Upper lobe of left lung (tissue), 6 donors: ENCODE measurements at places on chromosomes 1 and 21.

GRCh38 chr1:107871259-107871658 lies 93.7 kb downstream of the VAV3 start:
- H3K36me3 ChIP-seq = no peaks in the 10 kb centered on the region
- no peak for DNase-seq
- H3K4me1 ChIP-seq = no peaks in the 10 kb centered on the region
- no peak overlapping the region for H3K4me3 ChIP-seq

GRCh38 chr1:171173069-171173468 lies 12.0 kb upstream of the FMO2 start:
- H3K4me3 ChIP-seq = no peak overlapping the region
- no peak overlapping the region for H3K27ac ChIP-seq
- H3K27me3 ChIP-seq = no peaks in the 10 kb centered on the region
- H3K36me3 ChIP-seq = no peaks in the 10 kb centered on the region
- H3K4me1 ChIP-seq = peaks cover 2% of the 10 kb centered on the region

DNA sequence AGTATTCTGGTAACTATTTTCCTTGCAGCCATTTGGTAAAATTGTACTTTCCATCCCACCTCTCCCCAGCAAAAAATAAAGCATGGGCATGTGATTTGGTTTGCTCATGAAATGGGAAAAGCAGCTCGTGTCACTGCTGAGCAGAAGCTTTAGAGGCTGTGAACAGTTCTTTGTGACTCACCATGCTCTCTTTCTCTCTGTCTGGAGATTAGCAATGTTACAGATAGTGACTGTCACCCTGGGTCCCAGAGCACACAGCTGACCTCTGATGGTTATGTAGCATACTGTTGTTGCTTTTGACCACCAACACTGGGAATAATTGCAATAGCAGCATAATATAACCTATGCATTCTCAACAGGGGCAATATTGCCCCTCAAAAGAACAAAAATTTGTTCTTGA lies 70.6 kb downstream of the RGS2 start:
- no peak overlapping the region for H3K4me3 ChIP-seq
- no peak for DNase-seq
- H3K4me1 ChIP-seq = peaks cover 14% of the 10 kb centered on the region
- no peaks in the 10 kb centered on the region for H3K36me3 ChIP-seq
- H3K27ac ChIP-seq = no peak overlapping the region

- no peaks in the 10 kb centered on the region for H3K27me3 ChIP-seq
- no peaks in the 10 kb centered on the region for H3K36me3 ChIP-seq
- no peak overlapping the region for H3K27ac ChIP-seq
Observed at GRCh38 chr1:44174630-44175029, 33.2 kb upstream of the KLF18 start.

DNA sequence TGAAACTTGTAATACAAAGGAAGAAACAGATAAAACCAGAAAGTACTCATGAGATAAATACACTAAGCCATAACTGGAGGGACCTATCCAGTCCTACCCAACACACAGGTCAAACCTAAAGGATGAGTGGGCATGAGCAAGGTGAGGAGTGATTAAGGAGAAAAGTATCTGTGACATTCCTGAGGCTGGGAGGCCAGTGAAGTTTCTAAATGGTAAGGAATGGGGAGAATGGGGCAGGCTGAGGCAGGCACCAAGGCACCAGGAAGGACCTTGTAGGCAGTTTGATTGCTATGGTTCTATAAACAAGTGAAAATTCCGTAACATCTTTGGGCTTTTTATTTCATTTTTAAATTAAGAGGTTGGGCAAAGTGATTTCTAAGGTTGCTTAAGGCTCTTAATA lies 10.4 kb downstream of the DDX59 start:
- no peak overlapping the region for H3K4me3 ChIP-seq
- no peaks in the 10 kb centered on the region for H3K4me1 ChIP-seq
- no peaks in the 10 kb centered on the region for H3K27me3 ChIP-seq
- no peak overlapping the region for H3K27ac ChIP-seq
- H3K36me3 ChIP-seq = no peaks in the 10 kb centered on the region
- DNase-seq = no peak

DNA sequence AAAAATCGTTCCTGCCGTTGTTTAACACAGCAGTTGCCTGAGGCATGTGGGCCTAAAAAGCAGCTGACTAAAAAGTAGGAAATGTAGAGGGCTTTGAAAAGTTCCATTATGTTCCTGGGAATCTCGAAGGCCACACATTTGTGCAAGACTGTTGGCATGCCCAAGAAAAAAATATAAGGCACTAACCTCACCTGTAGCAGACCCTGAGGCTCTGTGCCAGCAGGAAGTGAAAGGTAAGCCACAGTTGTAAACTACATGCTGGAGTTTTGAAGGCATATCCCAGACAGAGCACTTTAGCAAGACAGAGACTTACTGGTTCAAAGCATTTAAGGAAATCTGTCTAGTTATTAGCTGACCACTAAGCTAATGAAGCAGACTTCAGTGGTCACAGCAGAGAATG lies 52.7 kb downstream of the TRMT1L start:
- no peaks in the 10 kb centered on the region for H3K27me3 ChIP-seq
- H3K27ac ChIP-seq = no peak overlapping the region
- no peaks in the 10 kb centered on the region for H3K4me1 ChIP-seq
- DNase-seq = no peak

DNA sequence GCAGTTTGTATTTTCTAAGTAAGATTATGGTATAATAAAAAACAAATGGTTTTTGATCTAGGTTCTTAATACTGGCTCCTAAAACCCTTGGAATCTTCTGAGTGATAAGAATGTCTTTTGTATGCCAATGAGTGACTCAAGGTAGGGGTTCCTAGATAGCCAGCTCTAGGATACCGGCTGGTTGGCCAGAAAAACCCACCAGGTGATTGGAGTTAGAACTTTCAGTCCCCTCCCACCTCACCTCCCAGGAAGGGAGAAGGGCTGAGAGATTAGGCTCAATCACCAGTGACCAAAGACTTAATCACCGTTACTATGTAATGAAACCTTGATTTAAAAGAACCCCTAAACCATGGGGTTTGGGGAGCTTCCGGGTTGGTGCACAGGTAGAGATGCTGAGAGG lies 8.7 kb upstream of the BRDT start:
- no peak for DNase-seq
- H3K27ac ChIP-seq = no peak overlapping the region
- H3K27me3 ChIP-seq = no peaks in the 10 kb centered on the region

DNA sequence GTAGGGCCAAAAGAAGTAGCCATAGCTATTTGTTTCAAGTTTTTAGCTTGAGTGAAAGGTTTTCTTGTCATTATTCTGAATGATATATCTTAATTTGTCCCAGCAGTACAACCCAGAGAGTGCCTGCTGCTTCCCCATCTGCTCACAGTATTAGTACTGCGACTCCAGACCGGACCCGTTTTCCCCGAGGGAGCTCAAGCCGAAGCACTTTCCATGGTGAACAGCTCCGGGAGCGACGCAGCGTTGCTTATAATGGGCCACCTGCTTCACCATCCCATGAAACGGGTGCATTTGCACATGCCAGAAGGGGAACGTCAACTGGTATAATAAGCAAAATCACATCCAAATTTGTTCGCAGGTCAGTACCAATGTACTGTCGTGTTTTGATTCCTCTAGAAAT lies 37.2 kb upstream of the C1orf115 start:
- no peaks in the 10 kb centered on the region for H3K4me1 ChIP-seq
- no peaks in the 10 kb centered on the region for H3K36me3 ChIP-seq
- no peak for DNase-seq
- no peaks in the 10 kb centered on the region for H3K27me3 ChIP-seq
- H3K27ac ChIP-seq = no peak overlapping the region
- H3K4me3 ChIP-seq = no peak overlapping the region

GRCh38 chr1:173360487-173361063 lies 116.6 kb upstream of the PRDX6 start:
- no peak overlapping the region for H3K27ac ChIP-seq
- no peaks in the 10 kb centered on the region for H3K4me1 ChIP-seq
- H3K4me3 ChIP-seq = no peak overlapping the region
- no peak for DNase-seq
- no peaks in the 10 kb centered on the region for H3K36me3 ChIP-seq

DNA sequence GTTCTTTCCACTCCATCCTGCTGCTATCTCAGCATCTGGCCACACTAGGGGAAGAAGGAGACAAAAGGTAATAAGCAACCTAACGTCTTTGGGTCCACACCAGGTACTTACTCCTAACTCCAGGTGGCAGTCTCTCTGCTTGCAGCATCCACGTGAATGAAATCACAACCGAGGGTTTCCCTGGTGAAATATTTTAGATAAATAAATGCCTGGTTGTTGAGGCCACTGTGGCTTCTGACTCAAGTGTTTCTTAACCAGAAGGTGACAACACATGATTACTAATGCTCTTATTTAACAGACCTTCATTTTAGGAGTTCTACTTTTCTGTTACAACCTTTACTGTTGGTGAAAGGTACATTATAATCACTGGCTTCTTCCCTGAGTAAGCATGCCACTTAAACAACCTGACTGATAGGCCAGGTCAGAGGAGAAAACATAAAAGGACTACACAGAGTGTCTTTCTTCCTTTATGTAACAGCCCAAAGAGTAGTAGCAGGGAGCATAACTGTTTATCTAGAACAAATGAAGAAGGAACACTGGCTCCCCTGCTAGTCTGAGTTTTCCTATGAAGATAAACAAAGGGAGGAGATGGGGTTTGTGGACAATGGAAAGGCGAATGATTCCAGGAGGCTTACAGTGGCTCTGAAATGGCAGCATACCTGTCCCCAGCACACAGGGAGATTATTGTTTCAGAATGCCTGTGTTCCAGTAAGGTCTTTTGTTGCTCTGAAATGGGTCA lies 59.9 kb downstream of the SYT6 start:
- no peaks in the 10 kb centered on the region for H3K27me3 ChIP-seq
- no peak for DNase-seq
- no peaks in the 10 kb centered on the region for H3K36me3 ChIP-seq

DNA sequence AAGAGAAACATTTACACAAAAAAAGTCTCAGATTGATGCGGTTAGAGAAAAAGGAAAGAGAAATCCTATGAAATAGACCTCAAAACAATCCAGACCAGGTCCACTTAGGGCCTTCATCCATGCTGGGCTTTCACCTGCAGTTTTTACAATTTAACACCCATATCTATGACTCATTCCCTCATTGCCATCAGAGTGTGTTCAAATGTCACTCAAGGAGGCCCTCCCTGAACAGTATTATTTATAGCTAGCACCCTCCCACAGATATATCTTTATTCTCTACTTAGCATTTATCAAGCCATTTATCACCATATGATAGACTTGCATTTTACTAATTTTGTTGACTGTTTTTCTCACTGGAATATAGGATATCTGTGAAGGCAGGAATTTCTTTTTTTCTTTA lies 824 bp upstream of the KRTAP21-3 start:
- H3K4me3 ChIP-seq = no peak overlapping the region
- H3K36me3 ChIP-seq = no peaks in the 10 kb centered on the region
- H3K27ac ChIP-seq = no peak overlapping the region
- DNase-seq = no peak
- H3K4me1 ChIP-seq = no peaks in the 10 kb centered on the region

DNA sequence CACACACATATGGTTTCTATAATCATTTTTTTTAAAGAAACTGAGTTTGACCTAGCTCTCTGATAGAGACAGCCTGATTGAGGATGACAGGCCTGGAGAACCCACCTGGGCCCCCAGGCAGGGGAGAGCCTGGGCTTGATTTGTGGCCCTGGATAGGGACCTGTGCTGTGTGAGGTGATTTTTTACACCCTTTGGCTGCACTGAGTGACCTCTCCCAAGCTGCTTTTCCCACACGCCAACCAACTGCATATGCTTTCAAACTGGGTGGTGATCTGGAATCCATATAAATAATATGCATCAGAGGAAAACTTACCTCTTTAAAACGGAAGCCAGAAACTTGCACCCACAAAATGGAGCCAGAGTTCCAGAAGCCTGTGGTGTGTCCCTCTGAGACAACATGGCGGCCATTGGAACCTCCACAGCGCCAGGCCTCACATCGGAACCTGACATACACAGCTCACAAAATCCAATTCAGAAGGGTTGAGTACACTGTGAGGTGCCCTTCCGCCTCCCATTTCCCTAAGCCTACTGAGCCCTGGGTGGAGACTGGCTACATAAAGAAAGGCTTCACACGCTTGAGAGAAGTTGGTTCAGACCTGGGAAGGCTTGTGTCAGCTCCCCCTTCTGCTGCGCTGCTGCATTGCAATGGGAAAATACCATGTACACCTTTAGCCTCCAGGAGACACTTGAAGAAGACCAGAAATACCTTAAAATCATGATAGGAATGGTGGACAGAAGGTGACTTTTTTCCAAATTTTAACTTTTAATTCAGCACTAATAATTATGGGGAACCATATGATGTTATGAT lies 160.7 kb downstream of the HHIPL2 start:
- no peak overlapping the region for H3K4me3 ChIP-seq
- no peaks in the 10 kb centered on the region for H3K27me3 ChIP-seq
- no peak overlapping the region for H3K27ac ChIP-seq
- H3K4me1 ChIP-seq = no peaks in the 10 kb centered on the region
- DNase-seq = no peak
- no peaks in the 10 kb centered on the region for H3K36me3 ChIP-seq

GRCh38 chr1:181013144-181013543 lies 9.5 kb downstream of the STX6 start:
- H3K36me3 ChIP-seq = no peaks in the 10 kb centered on the region
- H3K4me3 ChIP-seq = no peak overlapping the region
- H3K27me3 ChIP-seq = no peaks in the 10 kb centered on the region
- H3K4me1 ChIP-seq = peaks cover 47% of the 10 kb centered on the region
- peak; percentile 67 for DNase-seq

- H3K4me1 ChIP-seq = no peaks in the 10 kb centered on the region
- no peaks in the 10 kb centered on the region for H3K36me3 ChIP-seq
- no peak overlapping the region for H3K4me3 ChIP-seq
- no peak overlapping the region for H3K27ac ChIP-seq
- DNase-seq = no peak
- no peaks in the 10 kb centered on the region for H3K27me3 ChIP-seq
Observed at GRCh38 chr1:39713557-39713956, 22.3 kb upstream of the HPCAL4 start.

DNA sequence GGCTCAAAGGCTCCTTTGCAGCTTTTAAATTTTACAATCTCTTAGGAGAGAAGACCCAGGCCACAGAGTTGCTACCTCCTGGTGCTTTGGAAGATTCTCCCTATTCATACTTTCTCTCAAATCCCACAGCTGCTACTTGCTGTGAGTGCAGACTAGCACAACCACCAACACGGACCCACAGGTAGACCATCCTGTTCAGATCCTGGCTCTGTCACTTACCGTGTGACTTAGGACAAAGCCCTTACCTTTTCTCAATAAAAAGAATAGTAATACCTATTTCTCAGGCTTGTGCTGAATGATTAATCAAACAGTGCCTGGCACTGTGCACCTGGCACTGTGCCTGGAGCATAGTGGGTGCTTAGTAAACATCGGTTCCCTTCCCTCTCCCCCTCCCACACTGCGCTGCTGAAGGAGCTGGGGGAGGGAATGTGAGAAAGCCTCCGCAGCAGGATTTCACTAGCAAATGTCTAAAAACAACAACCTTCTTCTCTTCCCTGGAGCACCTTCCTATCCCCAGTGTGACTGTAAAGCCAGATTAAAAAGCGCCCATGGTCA lies 81.7 kb downstream of the PGM1 start:
- H3K27ac ChIP-seq = no peak overlapping the region
- no peak overlapping the region for H3K4me3 ChIP-seq
- no peaks in the 10 kb centered on the region for H3K27me3 ChIP-seq
- H3K4me1 ChIP-seq = peaks cover 4% of the 10 kb centered on the region
- no peaks in the 10 kb centered on the region for H3K36me3 ChIP-seq
